Trophoblast cell (in vitro differentiated cells and primary cell): ENCODE measurements at places on chromosomes 12 and 14.

DNA sequence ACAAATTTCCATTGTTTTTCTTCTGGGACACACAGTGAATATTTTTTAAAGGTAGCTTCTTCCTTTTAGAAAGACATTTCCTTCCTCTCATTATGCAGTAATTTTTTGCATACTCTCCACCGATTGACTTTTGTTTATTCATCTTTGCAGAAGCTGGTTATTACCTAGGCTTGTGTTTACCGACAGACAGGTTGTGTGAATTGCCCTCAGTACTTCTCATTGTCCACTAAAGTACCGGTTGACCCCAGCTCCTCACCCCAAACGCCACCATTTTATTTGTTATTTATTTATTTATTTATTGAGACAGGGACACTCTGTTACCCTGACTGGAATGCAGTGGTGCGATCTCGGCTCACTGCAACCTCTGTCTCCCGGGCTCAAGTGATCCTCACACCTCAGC, 63.4 kb upstream of the MYL2 start:
- H3K27me3 ChIP-seq: no peaks in the 10 kb centered on the region
- no peaks in the 10 kb centered on the region for H3K4me1 ChIP-seq
- no peak overlapping the region for H3K4me3 ChIP-seq
- no peaks in the 10 kb centered on the region for H3K36me3 ChIP-seq

DNA sequence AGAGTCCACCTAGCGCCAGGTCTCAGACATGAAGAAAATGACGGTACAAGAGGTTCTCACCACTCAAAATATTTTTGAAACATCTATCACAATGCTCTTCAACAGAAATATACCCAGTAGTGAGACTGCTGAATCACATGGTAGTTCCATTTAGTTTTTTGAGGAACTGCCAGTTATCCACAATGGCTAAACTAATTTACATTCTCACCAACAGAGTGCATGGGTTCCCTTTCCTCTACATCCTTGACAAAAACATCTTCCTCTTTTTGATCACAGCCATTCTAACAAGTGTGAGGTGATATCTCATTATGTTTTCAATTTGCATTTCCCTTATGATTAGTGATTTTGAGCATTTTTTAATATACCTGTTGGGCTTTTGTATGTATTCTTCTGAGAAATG, 5.7 kb upstream of the GPR65 start:
- no peaks in the 10 kb centered on the region for H3K36me3 ChIP-seq
- H3K4me1 ChIP-seq: peaks cover 3% of the 10 kb centered on the region
- H3K27me3 ChIP-seq: no peaks in the 10 kb centered on the region
- no peak overlapping the region for H3K27ac ChIP-seq
- no peak overlapping the region for H3K4me3 ChIP-seq

GRCh38 chr12:58920102-58920960, at the start of gene LRIG3:
Gene LRIG3 (minus strand): TSS chr12:58920504. CDS start chr12:58920235, 269 bp downstream.
- H3K4me3 ChIP-seq: peak within 1 kb of the TSS; percentile 93
- peak within 1 kb of the TSS; percentile 60 for H3K27ac ChIP-seq
- H3K36me3 ChIP-seq: no peaks in the 10 kb centered on the region
- no peaks in the 10 kb centered on the region for H3K4me1 ChIP-seq
- DNase-seq: peak; percentile 50
- no peaks in the 10 kb centered on the region for H3K27me3 ChIP-seq

GRCh38 chr12:5369298-5369697, 62.6 kb upstream of the NTF3 start:
- H3K36me3 ChIP-seq: no peaks in the 10 kb centered on the region
- H3K27me3 ChIP-seq: no peaks in the 10 kb centered on the region
- no peak for DNase-seq
- no peak overlapping the region for H3K4me3 ChIP-seq
- H3K4me1 ChIP-seq: peaks cover 2% of the 10 kb centered on the region
